ENCODE measurements at places on chromosomes 2 and 18.

- DNase-seq = no peak
These were observed 64.0 kb upstream of the MCFD2 start for GRCh38 chr2:46979571-46979979.

GRCh38 chr2:41829052-41829451 is 218.8 kb upstream of the PKDCC start:
- no peak for DNase-seq

DNA sequence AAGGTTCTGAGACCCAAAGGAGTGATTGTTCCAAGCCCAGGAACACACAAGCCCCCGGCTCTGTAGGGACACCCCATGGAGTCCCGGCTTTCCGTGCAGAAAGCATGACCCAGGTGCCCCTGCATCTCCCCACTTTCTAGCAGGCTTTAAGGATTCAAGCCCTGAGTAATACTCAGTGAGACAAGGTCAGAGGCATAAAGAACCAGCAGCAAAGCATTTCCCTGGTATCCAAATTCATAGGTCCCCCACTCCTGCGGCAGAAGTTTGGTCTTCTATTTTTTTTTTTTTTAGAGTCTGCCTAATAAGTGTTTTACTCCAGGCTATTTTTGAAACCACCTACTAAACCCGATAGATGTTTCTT is 16.3 kb downstream of the TSHZ1 start:
- no peak for DNase-seq

- DNase-seq = no peak
These were observed 37.8 kb downstream of the KCTD18 start for GRCh38 chr2:200471928-200472645.

DNA sequence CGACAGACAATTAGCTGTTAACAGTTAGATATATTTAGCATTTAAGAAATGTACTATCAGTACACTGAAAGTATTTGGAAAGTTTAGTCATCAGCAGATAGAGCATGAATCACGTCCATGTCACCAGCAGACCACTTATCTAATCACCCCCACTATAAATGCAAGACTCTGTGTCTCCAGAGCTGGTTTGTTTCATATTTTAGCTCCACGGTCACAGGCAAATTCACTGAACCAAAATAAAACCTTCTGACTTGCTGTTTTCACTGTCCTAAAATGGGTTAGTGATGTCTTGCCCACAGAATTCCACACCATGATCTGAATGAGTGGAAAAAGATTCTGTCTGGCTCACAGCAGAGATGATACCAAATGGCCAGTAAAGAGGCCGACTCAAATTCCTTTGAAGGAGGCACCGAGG is 64.9 kb downstream of the CDH2 start:
- no peak for DNase-seq

- no peak for DNase-seq
These were observed 21.1 kb downstream of the HDAC4 start for GRCh38 chr2:239379641-239380170.

DNA sequence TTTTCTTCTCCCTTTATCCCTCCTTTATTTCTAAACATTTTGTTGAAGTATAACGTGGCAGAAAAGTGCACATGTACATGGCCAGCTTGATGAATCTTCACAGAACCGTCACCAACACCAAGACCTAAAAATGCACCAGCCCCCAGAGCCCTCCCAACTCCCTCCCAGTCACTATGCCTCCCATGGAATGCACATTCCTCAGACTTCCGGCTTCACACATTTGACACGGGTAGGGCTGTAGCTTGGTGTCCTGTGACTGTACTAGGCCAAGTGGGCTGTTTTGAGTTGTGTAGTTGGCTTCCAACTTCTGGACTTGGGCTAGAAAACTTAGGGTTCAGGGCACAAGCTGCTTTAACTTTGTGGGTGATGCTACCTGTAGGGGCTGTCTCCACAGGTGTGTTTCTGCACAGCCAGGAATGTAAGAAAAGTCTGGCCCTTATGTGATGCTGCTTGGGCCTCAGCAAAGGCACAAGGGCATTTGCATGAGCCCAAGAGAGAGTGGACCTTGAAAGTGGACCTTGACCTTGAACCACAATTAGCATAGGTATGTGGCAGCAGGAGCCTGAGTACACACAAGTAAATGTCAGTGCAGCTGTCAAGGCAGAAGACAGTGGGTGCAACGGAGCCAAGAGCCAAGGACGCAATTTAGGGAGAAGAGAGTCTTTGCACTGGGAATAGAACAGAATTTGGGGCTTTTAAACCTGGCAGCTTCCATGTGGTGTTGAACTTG is 78.4 kb downstream of the SEPTIN10 start:
- no peak for DNase-seq

DNA sequence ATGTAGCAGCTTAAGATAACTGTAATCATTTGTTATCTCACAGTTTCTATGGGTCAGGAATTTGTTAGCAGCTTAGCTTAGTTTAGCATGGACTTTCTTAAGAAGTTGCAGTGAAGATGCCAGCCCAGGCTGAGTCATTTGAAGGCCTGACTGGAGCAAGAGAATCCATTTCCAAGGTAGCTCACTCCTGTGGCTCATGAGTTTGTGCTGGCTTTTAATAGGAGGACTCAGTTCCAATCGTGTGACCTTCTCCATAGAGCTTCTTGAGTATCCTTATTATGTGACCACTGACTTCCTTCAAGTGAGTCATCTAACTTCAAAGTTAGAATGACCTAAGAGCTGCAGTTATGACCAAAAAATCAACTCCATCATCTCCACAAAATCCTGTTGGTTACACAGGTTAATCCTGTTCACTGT is 1.4 kb downstream of the GPATCH11 start:
- no peak for DNase-seq

DNA sequence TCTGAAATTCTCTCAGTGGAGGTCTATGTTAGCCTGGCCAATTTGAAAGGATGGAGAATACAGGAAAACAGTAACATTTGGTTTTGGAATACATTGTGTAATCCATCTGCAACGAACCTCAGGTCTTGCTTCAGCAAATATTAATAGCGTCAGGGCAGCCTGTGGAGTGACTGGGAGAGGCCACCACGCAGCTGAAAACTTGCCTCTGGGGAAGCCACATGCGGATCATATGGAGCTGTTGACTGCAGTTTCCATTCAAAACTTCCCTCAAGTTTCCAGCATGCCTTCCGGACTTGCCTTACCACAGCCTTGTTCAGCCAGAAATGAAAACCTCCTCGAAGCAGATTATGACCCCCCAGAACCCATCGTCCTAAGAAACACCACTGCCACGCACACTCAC is 25.7 kb downstream of the BCL11A start:
- DNase-seq = no peak

GRCh38 chr2:105803773-105804172 is 59.1 kb downstream of the NCK2 start:
- no peak for DNase-seq

GRCh38 chr2:20211420-20211819 is 13.5 kb downstream of the SDC1 start:
- DNase-seq = no peak

DNA sequence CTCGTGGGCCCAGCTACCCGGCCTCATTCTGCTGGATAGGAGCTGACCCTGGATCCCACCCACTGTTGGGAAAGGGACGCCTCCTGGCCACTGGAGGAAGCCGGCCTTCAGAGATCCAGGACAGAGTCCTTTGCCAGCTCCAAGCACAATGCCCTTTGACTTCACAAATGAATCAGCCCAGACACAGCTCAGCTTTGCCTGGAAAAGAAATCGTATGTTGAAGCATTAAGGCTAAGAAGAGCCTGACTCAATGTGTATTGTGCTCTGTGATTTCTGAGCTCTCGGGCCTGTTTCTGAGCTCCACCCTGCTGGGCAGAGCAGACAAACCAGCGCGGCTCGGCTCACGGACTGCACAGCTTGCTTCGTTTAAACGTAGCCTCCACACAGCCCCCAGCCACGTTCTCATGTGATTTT is 162.9 kb upstream of the APCDD1 start:
- no peak for DNase-seq

GRCh38 chr2:164826293-164827243 is 15.1 kb downstream of the COBLL1 start:
- DNase-seq = no peak

DNA sequence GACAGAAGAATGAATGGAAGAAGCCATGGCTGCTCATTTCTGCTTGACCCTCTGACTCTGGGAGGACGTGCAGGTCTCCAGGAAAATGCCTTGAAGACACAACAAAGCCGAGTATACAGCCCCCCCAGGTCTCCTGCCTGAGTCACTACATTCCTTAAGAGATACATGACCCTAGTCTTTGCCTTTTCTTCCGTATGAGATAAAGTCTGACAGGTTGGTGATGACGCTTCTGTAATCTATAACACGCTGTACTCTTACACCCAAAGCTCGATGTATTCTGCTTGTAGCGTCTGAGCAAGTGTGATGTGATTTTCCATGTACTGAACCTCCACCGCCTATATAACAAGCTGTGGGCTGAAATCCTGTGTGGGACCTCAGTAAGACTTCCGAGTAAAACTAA is 77.3 kb downstream of the KCTD1 start:
- no peak for DNase-seq

DNA sequence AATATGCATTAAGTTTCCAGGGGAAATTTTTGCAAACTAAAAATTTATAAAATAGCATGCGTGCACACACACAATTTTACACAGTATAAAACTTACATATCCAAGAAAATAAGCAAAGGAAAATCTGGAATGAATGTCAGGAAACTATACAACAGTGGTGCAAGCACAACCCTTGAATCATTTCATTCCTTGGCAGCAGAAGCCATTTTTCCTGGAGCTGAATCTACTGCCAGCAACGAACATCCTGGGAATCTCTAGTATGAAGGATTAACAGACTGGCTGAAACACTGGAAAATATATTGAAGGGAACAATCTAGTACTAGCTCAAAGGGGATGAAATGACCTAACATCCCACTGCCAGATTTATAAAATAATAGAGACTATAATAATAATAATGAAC is 235.3 kb downstream of the DYM start:
- no peak for DNase-seq

GRCh38 chr2:215277944-215278343 is 33.9 kb upstream of the ATIC start:
- no peak for DNase-seq

DNA sequence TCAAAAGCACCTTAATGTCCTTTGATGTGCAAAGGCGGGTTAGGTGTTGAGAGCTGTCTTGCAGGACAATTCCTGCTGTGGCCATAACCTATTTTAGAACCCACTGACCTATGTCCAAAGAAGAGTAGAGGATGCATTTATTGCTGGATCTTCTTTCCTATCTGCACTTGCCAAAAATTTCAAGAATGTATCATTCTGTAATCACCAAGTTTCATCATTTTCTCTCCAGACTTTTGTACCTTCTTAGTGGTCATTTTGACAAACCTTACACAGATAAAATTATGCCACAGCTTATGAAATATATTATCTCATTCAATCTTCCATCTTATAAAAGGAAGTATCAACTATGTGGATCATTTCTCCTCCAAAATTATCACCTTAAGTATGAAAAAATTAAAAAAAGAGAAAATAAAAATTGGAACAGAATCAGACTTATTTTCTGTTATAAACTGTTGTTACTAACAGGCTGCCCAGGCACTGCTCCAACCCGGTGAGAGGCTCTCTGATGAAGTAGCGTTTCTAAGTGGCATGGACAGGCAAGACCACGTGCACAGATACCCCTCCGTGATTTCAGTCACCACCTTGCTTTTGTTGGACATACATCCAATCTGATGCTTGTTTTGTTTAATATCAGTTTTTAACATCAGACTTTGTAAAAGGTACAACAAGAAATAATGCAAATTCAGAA is 559.9 kb upstream of the ID2 start:
- no peak for DNase-seq
